SJSA1 (cell line): ENCODE measurements at places on chromosomes 16 and 17. TPM values are rescaled to one million over a fixed set of nuclear protein-coding genes. Genes with fewer than 3 reads are reported as not detected.

Gene KRTAP4-6
- total RNA-seq, result not detected in 2 replicates

Gene TMIGD1
- total RNA-seq, result not detected in 2 replicates

Gene POLR3E
- total RNA-seq, result 29.2 and 29.3 TPM in 2 replicates

Gene RHBDL1
- 1.1 and 13.1 TPM in 2 replicates for total RNA-seq
